Activated B cell treated with CpG ODN at 0.5 μM for 24 hours (primary cell): ENCODE measurements at places on chromosomes 5 and 9. TPM values are rescaled to one million over a fixed set of nuclear protein-coding genes. Genes with fewer than 3 reads are reported as not detected.

KCNV2 gene
- total RNA-seq: not detected in 2 replicates

SLCO6A1 gene
- not detected in 2 replicates for total RNA-seq

ZNF454 gene
- total RNA-seq: not detected in 2 replicates

DTWD2 gene
- total RNA-seq: 3.5 and 4.0 TPM in 2 replicates

RLN1 gene
- 1.2 and 1.9 TPM in 2 replicates for total RNA-seq

LECT2 gene
- total RNA-seq: not detected in 2 replicates

RBM27 gene
- total RNA-seq: 24.4 and 28.5 TPM in 2 replicates

JAKMIP2 gene
- 2.0 and 3.1 TPM in 2 replicates for total RNA-seq

C9orf43 gene
- 0.76 and 1.2 TPM in 2 replicates for total RNA-seq

LRRC14B gene
- not detected in 2 replicates for total RNA-seq

RUSC2 gene
- total RNA-seq: 0.24 and 0.29 TPM in 2 replicates

LCN1 gene
- total RNA-seq: not detected in 2 replicates

PLAC8L1 gene
- total RNA-seq: 0.37 and 0.78 TPM in 2 replicates

LRRC19 gene
- total RNA-seq: not detected in 2 replicates

TMEM232 gene
- 2.8 and 3.0 TPM in 2 replicates for total RNA-seq

ABO gene
- total RNA-seq: not detected in 2 replicates

PCA3 gene
- not detected in 2 replicates for total RNA-seq

DAB2 gene
- total RNA-seq: not detected in 2 replicates

PCDHB7 gene
- not detected in 2 replicates for total RNA-seq

ZER1 gene
- 24.0 and 26.0 TPM in 2 replicates for total RNA-seq

SPARC gene
- not detected in 2 replicates for total RNA-seq

CAVIN4 gene
- 0.09 TPM in 1 of 2 replicates, not detected in the other for total RNA-seq

HMGXB3 gene
- 28.5 and 36.8 TPM in 2 replicates for total RNA-seq

CNOT6 gene
- 24.9 and 25.7 TPM in 2 replicates for total RNA-seq
